Substantia nigra (tissue), 51 donors: ENCODE measurements at places on chromosomes 7 and 10.

- peak; percentile 33 for DNase-seq
Measured at GRCh38 chr7:76234931-76235441, 33.3 kb downstream of the SRRM3 start.

- no peak for DNase-seq
Measured at GRCh38 chr10:84342584-84342983, 14.2 kb downstream of the CCSER2 start.

DNA sequence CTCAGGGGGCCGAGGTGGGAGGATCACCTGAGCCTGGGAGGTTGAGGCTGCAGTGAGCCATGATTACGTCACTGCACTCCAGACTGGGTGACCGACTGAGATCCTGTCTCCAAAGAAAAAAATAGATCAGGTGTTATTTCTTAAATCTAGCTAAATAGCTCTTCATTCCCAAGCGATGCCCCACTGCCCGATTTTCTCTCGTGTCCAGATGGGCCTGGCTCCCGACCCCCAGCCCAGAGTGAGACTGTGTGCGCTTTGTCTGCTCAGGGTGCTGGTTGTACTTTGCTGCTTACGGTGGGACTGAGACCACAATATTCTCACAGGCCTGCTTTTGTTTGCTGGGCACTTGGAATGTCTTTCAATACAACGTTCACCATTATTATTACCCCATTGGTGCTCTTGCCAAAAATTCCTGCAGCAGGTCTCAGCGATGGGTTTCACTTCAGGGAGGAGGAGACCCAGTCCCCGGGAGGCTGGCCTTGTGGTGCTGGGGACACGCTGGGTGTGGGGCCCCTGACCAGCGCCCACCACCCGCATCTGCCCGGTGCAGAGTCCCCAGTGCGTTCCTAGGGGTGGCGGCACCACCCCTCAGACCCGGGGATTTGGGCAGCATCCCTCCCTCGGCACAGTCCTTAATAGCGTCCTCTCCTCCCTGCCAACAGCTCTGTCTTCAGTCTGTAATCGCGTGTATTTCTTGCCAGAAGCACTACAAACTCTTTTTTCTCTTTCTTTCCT is 20.4 kb upstream of the DPYSL4 start:
- no peak for DNase-seq

- DNase-seq, result no peak
Measured at GRCh38 chr7:17227766-17228490, 70.5 kb upstream of the AHR start.

GRCh38 chr10:72272689-72273409 is 875 bp upstream of the DDIT4 start:
- peak; percentile 77 for DNase-seq

- no peak for DNase-seq
Measured at GRCh38 chr7:32051128-32051527, 19.1 kb downstream of the PDE1C start.

GRCh38 chr7:131045526-131045925 is 282.1 kb upstream of the MKLN1 start:
- no peak for DNase-seq

DNA sequence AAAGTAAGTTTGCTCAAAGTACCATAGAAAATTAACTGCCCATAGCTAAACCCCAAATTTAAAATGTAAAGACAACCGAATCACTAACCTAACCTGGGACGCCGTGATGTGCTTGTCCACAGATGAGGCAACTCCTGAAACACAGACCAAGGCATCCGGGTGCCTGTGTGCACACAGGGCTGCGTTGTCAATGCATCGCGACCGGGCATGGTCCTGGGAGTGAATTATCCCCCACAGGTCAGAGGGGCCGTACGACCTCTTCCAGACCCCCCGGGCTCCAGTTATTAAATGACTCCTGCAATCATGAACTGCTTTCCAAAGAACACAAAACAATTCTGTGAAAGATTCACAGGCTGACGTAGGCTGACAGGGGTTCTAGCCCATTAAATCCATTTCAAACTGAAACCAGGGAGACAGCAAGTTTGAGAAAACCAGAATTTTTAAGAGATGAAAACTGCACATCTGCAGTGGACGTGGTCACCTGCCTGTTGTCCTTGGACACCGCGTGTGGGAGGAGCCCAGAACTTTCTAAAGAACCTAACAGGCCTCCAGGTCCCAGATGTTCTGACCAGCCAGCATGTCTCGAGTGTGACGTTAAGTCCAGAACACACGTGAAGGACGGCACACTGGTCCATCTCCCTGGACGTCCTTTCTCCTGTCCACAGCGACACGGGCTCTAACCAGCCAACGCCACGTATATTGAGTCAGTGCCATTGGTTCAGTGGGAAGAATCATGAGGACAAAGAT is 297.8 kb downstream of the DNAJB6 start:
- DNase-seq, result no peak

DNA sequence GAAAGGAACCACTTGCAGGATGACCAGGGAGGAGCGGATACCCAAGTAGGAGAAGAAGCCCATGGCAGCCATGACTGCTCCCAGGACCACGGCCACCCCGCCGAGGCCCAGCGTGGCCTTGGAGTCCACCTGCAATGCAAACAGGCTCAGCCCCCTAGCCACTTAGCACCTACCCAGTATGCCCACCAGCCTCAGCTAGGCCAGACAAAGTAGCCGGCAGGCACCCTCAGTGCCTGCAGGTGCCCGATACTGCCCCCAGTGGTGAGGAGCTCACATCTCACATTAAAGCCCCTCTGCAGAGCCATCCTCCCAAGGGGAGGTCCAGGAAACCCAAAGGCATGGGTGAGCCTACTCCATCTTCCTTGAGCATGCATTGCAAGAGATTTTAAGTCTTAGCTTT is 6.6 kb downstream of the NPC1L1 start:
- no peak for DNase-seq

DNA sequence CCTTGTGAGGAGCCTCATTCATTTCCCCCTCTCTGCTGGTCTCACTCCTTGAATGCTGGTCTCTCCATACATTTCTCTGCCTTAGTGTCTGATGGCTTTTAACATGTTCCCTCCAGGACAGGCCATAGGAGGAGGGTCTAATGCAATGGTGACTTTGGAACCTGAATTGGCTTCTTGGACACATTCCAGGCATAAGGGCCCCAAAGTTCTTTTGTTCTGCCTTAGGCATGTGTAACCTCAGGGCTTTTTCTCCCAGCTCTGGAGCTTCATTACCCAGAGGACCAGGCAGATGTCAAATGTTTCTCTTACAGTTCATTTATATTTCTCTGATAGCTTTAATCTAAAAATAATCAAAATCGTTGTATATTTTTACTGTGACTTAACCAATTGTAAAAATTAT is 162.6 kb downstream of the SDK1 start:
- no peak for DNase-seq

DNA sequence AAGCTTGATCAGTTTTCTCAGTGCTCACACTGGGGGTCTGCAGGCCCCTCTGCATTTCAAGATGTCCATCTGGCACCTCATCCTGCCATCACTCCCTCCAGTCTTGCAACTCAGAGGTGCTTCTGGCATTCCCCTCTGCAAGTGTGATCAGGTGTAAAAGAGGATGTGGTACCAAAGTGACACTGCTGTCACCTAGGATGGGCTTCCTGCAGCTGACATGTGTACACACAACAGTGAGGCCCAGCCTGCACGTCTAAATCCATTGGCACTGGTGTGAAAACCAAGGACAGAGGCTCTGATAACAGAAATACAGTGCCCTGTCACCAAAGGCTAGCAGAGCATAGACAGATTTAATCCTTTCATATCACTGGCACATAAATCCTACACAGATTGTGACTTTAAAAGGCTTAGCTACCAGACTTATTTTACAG is 162.5 kb upstream of the CELF2 start:
- DNase-seq, result no peak

DNA sequence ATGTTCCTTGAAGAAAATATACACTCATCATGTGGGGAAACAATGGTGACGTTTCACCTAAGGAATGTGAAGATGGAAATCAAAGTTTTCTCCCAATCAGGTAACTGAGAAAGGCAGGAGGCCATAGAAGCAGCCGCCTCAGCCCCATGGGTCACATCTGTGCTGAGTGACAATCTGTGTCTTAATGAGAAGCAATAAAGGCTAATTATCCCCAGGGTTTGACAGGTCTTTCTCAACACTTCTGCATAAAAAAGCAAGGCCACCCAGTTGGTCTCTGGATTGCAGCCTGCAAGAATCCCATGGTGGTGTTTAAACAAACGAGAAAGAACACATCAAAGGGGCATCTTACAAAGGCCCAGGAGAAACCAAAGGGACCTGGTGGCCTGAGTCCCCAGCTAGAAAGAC is 91.1 kb upstream of the TNS3 start:
- no peak for DNase-seq

DNA sequence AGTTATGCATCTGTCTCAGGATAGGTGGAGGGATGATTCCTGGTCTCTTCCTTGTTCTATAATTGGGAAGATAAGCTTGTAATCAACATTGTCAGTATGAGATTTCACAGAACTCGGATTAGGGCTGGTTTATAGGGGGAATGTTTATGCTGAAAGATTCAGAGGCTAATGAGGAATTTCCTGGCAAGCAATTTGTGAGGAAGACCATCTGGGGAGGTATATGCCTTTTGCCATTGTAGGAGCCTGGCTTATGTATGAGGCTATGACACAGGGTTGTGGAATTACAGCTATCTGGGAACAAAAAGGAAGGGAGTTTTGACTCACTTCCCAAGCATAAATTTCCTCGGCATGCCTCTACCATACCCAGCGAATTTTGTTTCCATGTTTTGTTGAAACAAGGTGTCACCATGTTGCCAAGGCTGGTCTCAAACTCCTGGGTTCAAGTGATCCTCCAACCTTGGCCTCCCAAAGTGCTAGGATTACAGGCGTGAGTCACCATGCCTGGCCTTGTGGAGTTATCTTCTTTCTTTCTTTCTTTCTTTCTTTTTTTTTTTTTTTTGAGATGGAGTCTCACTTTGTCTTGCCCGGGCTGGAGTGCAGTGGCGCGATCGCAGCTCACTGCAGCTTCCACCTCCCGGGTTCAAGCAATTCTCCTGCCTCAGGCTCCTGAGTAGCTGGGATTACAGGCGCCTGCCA is 1.6 kb upstream of the COPS6 start:
- no peak for DNase-seq

DNA sequence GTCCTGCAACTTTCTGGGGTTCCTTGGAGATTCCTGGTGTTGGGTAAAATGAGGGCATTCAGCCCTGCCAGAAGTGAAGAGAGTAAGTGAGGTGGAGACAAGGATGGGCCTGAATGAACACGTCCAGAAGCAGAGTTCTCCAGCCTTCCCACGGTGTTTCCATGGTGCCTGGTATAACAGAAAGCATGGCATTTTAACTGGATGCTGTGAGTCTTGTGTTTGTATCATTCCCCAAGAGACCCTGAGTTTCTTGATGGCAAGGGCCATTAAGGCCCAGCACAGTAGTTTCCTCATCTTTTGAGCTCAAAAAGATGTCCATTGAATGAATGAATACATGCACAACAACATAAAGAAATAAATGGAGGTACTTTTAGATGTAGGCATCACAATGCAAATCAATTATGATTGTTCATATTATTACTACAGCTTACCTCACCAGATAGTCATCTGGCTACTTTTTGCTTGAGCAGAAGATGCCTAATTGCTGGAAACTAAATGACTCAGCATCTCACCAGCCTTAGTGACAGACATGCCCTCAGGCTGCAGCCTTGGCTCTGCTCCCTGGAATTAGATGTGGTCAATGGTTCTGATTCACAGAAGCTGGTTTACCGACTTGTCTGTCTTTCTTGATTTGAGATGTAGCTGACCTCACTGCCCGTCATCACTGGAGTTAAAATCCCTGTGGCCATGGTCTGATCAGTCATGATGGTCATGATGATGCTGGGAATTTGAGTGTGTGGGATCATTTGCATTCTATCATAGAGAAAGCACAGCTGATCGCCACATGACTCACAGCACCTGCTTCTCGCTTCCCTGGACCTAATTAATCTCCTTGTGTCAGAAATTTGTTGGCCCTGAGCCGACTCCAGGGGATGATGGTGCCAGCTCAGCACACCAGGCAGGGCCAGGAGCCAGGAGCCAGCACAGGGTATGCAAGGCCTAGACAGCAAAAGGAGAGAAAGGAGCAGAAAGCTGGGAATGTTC is 83.9 kb downstream of the CXCL12 start:
- DNase-seq, result no peak

- no peak for DNase-seq
Measured at GRCh38 chr7:28348636-28349035, 63.7 kb upstream of the CREB5 start.

GRCh38 chr10:124005991-124006392 is 87.4 kb downstream of the CHST15 start:
- no peak for DNase-seq

- no peak for DNase-seq
Measured at GRCh38 chr10:51204066-51204465, 129.8 kb downstream of the PRKG1 start.

GRCh38 chr7:23594879-23595604 is 2.1 kb upstream of the CCDC126 start:
- no peak for DNase-seq
